ENCODE measurements at places on chromosomes 16 and 17.

DNA sequence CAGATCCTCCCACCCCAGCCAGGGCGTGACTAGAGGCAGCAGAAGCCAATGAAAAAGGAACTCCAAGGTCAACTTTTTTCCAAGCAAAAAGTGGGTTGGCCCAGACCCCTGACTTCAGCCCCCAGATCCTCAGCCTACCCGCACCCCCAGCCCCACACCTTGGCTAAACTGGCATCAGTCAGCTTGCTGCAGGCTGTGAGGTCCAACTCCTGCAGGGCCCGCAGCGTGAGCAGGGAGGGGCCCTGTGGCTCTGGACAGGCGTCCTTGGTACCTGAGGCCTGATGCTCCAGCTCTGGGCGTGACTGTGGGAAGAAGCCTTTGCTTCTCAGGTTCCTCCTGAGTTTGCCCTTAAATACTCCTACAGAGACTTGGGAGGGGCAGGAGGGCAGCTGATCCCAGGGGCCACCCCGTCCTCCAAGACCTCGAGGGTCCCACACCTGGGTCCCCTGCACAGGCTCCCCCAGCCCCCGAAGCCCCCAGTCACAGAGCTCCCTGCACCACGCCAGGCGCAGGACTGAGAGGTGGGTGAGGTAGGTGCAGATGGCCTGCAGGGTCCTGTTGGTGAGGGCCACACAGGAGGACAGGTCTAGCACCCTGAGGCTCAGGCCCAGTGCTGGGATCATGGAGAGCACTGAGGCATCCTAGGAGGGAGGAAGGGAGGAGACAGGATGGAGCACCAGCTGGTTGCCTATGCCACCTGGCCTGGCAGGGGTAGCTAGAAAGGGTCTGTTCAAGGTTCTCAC, 9.4 kb downstream of the ELMO3 start:
- no peak for DNase-seq

DNA sequence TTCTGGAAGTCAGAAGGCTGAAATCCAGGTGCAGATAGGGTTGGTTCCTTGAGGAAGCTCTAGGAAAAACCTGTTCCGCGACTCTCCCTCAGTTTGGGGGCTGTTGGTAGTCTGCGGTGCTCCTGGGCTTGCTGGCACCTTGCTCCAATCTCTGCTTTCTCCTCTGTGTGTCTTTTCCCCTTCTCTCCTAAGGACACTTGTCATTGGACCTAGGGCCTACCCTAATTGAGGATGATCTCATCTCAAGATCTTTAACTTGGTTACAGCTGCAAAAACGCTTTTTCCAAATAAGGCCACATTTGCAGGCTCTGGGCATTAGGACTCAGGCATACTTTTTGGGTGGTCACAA, 12.9 kb upstream of the CACNG4 start:
- no peak for DNase-seq

DNA sequence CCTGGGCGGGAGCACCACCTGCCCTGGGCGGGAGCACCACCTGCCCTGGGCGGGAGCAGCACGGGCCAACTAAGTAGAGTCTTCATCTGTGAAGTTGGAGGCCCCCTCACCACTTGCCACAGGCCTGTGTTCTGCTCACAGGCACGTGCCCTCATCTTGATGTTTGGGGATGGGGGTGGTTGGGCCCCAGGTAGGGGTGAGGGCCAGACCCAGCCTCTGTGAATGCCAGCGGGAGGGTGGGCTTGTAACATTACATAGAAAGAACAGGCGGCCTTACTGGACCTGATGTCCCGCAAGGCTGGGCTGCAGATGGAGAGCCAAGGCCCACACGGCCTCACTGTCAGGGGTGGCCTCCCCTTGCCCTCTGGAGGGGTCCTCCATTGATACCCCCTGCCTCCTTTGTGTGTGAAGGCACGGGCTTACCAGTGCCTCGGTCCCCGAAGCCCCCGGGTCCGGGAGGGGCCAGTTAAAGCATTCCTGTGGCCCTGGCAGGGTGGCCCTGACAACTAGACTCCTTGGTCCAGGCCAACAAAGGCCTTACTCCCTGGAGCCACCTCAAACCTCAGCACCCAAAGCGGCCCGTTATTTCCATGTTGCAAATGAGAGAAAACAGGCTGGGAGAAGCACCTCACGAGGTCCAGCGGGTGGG, 1.1 kb upstream of the SLC16A3 start:
- no peak for DNase-seq

DNA sequence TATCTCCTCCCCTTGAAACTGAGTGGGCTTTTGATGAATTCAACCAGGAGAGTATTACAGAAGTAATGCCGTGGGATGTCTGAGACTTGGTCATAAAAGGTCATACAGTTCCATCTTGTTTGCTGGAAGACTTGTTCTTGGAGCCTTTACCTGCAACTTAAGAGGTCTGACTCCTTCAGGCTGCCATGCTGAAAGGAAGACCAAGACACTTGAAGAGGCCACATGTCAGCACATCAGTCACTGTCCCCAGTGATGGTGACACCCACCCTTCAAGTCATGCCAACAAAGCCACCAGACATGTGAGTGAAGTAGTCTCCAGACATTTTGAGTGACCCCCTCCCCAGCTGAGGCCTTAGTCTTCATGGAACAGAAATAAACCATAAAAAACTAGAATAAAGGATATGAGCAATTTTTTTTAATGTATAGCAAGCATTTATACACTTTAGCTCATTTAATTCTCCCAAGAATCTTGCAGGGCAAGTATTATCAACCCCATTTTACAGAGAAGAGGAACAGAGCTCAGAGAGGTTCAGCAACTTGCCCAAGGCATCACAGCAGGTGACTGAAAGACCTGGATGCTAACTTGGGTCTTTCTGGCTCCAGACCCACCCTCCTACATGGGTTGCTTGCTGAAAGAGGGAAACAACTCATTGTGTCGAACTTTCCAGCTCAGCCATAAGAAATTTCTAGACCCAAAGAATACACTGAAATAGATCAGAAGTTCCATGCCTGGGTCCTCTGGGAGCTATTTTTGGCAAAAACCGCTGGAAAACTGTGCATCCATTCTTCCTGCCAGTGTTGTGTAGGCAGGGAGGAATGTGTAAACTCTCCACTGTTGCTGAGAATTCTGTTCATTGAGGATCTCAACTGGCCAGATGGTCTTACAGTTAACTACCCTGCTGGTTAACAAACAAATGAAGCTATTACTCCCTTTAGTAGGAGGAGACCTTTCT, 38.1 kb downstream of the SOCS1 start:
- DNase-seq, result no peak

GRCh38 chr16:65574326-65574966, 452.6 kb upstream of the CDH11 start:
- DNase-seq, result no peak

GRCh38 chr17:33858682-33859081, 396.4 kb upstream of the CCL2 start:
- no peak for DNase-seq

DNA sequence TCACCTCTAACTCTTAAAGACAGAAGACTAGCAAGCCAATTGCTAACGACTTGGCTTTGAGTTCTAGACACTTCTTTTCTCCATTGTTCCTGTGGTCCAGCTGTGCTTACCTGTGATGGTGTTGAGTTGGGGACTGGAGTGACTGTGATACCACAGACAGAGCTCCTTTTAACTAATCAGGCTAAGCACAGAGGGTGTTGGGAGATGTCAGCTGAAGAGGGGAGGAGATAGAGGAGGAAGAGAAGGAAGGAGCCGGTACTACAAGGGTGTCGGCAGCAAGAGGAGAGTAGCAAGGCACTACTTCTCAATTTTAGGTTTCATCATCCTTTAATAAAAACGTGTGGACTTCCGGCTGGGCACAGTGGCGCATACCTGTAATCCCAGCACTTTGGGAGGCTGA, 5.1 kb upstream of the MYO1D start:
- no peak for DNase-seq

DNA sequence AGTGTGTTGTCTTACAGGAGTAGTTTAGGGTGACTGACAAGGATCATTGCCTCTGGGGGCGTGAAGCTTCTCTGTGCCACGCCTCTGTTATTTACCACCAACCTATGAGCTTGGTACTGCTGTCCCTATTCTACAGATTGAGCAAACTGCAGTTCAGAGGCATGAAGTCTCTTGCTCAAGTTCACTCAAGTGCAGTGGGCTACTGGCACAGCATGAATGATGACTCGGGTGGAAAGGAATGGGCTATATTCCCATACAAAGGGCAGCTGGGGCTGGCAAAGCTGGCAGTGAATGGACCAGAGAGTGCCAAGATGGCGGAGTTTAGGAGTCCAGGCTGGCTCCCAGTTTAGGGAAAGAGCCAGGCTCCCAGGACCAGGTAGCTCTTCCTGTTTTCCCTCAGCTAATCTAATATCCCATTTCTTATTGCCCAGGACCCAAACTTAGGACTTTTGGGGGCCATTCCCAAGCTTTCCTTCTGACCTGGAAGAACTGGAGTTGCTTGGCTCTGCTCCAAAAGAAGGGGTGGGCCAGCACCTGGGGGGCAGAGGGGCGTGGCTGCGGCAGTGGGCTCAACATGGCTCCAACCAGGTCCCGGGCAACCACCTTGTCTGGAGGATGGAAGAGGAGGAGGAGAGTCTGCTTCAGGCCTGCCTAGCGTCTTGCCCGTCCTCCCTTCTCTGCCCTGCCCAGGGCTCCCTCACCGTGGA, 12.9 kb downstream of the PLK1 start:
- DNase-seq, result no peak

- no peak for DNase-seq
Measured at GRCh38 chr16:24717411-24717810, 12.0 kb upstream of the TNRC6A start.

- DNase-seq, result no peak
Measured at GRCh38 chr17:74678541-74678940, 34.2 kb downstream of the CD300LF start.

DNA sequence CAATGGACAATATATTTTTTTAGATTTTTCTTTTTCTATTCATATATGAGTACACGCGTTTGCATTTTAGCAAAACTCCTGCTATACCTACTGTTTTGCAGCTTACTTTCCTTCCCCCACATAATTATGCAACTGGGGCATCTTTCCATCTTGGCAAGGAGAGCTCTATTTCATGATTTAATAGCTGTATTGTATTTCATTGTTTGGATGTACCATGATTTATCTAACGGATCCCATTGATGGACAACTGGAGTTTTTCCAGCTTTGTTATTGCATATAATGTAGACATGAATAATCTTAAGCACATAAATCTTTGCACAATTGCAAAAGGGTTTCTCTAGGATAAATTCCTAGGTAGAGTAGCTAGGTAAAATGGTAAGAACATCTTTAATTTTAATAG, 133.9 kb downstream of the PITPNC1 start:
- DNase-seq, result no peak

DNA sequence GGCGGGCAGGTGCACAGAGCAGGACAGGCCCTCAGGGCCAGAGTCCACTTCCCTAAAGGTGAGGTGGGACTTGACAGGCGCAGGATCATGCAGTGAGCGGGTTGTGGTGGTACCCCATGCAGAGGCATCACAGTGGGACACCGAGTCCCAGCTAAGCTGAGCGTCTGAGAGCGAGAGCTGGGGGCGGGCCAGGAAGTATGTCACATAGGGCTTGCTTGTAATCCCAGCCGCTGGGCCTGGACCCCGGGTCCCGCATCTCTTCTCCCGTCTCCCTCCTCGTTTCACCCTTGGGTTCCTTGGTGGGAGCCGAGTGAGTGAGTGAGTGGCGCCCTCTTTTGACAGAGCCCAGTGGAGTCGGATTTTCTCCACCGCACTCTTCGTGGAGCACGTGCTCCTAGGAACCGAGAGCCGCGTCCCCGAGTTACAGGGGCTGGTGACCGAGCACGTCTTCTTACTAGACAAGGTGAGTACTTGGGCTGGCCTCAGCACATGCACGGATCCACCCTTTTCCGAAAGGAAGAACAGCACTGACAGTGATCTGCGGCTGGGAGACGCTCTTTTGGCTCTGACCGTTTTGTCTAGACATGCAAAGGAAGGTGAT, 50.8 kb upstream of the ENDOV start:
- no peak for DNase-seq

- DNase-seq, result no peak
Measured at GRCh38 chr16:78705694-78706093, 606.2 kb downstream of the WWOX start.

GRCh38 chr17:75604034-75604695, 16.6 kb downstream of the MYO15B start:
- DNase-seq, result no peak

- DNase-seq, result no peak
Measured at GRCh38 chr17:9173386-9173983, 152.2 kb downstream of the NTN1 start.

- DNase-seq, result no peak
Measured at GRCh38 chr16:30354423-30355143, 525 bp downstream of the CD2BP2 start.

GRCh38 chr16:63323055-63323454, 1286.8 kb upstream of the CDH8 start:
- peak; percentile 20 for DNase-seq

DNA sequence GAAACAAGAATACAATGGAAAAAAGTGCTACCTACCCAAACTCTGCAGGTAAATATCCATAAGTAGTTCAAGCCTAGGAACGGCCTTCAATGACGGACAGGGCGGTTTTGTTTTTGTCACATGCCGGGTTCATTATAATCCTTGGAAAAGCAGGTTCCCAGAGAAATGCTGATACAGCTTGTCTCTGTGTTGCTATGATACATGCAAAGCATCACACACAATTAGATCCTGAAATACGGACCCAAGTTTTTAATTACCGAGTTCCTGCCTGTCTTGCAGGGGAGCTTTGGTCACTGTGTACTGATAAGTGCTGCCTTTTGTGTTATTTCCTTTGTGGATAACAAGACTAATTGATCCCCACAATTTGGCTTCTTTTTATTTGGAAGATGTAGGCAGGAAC, 217.4 kb downstream of the HAPSTR1 start:
- no peak for DNase-seq

- DNase-seq, result no peak
Measured at GRCh38 chr17:10025976-10026901, 121.2 kb upstream of the RCVRN start.

DNA sequence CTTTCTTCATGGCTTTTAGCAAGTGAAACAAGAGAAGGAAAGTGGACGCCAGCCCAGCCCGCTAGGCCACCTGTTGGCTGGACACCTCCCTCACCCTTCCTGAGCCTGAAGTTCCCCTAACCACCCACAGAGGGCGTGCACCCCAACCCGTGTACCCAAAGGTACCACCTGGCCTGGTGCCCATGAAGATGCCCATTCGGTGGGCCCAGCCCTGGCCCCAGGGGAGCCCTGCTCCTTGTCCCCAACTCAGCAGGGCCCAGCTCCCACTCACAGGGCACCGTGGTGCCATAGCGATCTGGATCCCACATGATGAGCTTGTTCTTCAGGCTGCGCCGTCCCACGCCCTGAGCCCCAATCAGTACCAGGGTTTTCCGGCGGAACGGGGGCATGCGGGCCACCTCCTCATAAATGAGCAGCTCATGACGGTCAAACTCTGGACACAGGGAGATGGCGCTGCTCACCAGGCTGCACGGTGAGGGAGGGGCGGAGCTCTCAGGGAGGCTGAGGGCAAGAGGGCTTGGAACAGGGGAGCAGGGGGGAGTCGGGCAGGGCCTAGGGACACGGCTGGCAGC, 26.8 kb downstream of the MPP2 start:
- no peak for DNase-seq

GRCh38 chr16:23802776-23803175, 33.0 kb upstream of the PRKCB start:
- DNase-seq, result no peak

Data from SK-N-MC (cell line).